Caco-2 (cell line): ENCODE measurements at places on chromosomes 2 and 18. TPM values are rescaled to one million over a fixed set of nuclear protein-coding genes. Genes with fewer than 3 reads are reported as not detected.

Gene ADGRF3
- total RNA-seq, result 0.09 and 0.18 TPM in 2 replicates

Gene TFPI
- 31.0 and 40.2 TPM in 2 replicates for total RNA-seq

Gene CTIF
- total RNA-seq, result 19.9 and 21.4 TPM in 2 replicates

Gene PLCD4
- total RNA-seq, result 0.26 and 0.48 TPM in 2 replicates

Gene HOXD10
- not detected in 2 replicates for total RNA-seq

Gene MPP4
- total RNA-seq, result 0.16 and 0.37 TPM in 2 replicates

Gene NAT8
- total RNA-seq, result not detected in 2 replicates

Gene ZNF521
- total RNA-seq, result 0.09 TPM in 1 of 2 replicates, not detected in the other

Gene CRYGD
- not detected in 2 replicates for total RNA-seq

Gene DRC1
- total RNA-seq, result 0.49 and 1.1 TPM in 2 replicates

Gene DNAJC5G
- 0.25 and 0.51 TPM in 2 replicates for total RNA-seq

Gene TNFAIP6
- not detected in 2 replicates for total RNA-seq

Gene ASB18
- not detected in 2 replicates for total RNA-seq

Gene VWC2L
- total RNA-seq, result not detected in 2 replicates

- DNase-seq, result peak; percentile 24
- H3K27me3 ChIP-seq, result no peaks in the 10 kb centered on the region
- no peaks in the 10 kb centered on the region for H3K36me3 ChIP-seq
- H3K27ac ChIP-seq, result no peak overlapping the region
These were observed 182.7 kb downstream of the ANAPC1 start for GRCh38 chr2:111701266-111701665.

- H3K36me3 ChIP-seq, result no peaks in the 10 kb centered on the region
- H3K4me1 ChIP-seq, result no peaks in the 10 kb centered on the region
- H3K4me3 ChIP-seq, result no peak overlapping the region
- no peak for DNase-seq
These were observed 265.4 kb upstream of the UBE2E3 start for GRCh38 chr2:180715044-180715443.

- no peaks in the 10 kb centered on the region for H3K36me3 ChIP-seq
- no peaks in the 10 kb centered on the region for H3K27me3 ChIP-seq
- H3K27ac ChIP-seq, result no peak overlapping the region
- no peaks in the 10 kb centered on the region for H3K4me1 ChIP-seq
- H3K4me3 ChIP-seq, result no peak overlapping the region
- DNase-seq, result no peak
These were observed 82.9 kb downstream of the TNS1 start for GRCh38 chr2:217919781-217920351.

GRCh38 chr2:224941960-224942359 is 100.3 kb downstream of the DOCK10 start:
- no peaks in the 10 kb centered on the region for H3K27me3 ChIP-seq
- H3K36me3 ChIP-seq, result no peaks in the 10 kb centered on the region
- H3K27ac ChIP-seq, result no peak overlapping the region
- H3K4me1 ChIP-seq, result no peaks in the 10 kb centered on the region
- DNase-seq, result no peak

DNA sequence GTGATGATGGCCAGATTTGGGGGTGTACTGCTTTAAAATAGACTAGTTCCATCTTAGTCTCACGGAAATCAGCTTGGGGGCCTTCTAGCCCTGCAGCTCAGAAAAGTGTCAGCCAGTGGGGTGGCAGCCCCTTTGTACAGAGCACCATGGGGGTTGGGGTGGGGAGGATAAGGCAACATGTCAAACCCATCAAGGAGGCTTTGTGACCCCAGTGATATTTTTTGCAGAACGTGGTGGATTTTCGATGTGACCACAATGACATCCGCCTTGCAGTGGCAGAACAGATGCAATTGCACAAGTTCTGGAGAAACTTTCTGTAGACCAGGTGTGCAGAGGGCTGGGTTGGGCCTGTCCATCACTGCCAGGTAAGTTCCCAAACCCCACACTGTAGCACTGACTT is 3.0 kb upstream of the CD8A start:
- no peaks in the 10 kb centered on the region for H3K4me1 ChIP-seq
- H3K27me3 ChIP-seq, result no peaks in the 10 kb centered on the region
- no peak overlapping the region for H3K27ac ChIP-seq
- DNase-seq, result no peak
- H3K36me3 ChIP-seq, result no peaks in the 10 kb centered on the region

- H3K4me1 ChIP-seq, result no peaks in the 10 kb centered on the region
- H3K27me3 ChIP-seq, result no peaks in the 10 kb centered on the region
- DNase-seq, result peak; percentile 34
- H3K36me3 ChIP-seq, result no peaks in the 10 kb centered on the region
- no peak overlapping the region for H3K4me3 ChIP-seq
These were observed 87.9 kb downstream of the PXDN start for GRCh38 chr2:1656326-1656960.

DNA sequence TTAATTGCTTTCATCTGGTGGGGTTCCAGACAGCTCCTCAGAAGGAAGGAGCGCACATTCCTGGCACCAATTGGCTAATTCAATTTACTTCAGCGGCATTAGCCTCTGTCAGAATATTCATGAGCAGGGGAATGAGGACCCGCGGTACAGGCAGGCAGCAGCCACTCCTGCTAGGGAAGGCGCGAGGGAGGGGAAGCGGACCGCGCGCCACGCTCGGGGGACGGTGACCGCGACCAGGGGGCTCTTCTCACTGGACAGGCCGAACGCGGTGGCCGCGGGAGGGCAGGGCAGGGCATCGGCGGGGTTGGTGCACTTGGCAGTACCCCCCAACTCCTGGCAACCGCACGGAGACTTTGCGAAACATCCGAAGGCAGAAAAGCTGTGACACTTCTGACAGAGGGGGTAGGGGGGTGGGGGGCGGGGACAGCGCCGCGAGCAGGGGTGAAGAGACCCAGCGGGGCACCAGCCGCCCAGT is at the start of gene CDH20:
TSS of gene CDH20 (plus strand) at position 160 of the 475 bp plus-strand sequence.
- no peak within 1 kb of the TSS for H3K27ac ChIP-seq
- H3K27me3 ChIP-seq, result no peaks in the 10 kb centered on the region
- no peak within 1 kb of the TSS for H3K4me3 ChIP-seq
- H3K4me1 ChIP-seq, result no peaks in the 10 kb centered on the region
- no peak for DNase-seq

DNA sequence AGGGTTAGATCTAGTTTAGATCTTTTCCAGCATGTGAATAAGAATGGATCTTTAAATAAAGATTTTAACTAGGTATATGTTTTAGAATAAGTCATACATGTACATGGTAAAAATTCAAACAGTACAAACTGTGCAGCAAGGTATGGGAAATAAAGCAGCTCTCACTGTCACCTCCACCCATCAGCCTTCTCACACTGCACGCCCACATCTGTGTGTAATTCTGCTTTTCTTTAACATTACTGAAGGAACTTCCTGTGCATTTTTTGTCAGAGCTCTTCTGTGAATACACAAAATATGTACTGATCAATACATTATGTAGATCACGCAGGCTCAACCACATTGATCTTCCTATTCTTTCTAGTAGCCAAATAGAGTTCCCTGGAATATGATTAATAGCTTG is 3.4 kb downstream of the CASP8 start:
- H3K4me3 ChIP-seq, result no peak overlapping the region
- H3K4me1 ChIP-seq, result peaks cover 7% of the 10 kb centered on the region
- no peaks in the 10 kb centered on the region for H3K36me3 ChIP-seq
- H3K27ac ChIP-seq, result no peak overlapping the region

DNA sequence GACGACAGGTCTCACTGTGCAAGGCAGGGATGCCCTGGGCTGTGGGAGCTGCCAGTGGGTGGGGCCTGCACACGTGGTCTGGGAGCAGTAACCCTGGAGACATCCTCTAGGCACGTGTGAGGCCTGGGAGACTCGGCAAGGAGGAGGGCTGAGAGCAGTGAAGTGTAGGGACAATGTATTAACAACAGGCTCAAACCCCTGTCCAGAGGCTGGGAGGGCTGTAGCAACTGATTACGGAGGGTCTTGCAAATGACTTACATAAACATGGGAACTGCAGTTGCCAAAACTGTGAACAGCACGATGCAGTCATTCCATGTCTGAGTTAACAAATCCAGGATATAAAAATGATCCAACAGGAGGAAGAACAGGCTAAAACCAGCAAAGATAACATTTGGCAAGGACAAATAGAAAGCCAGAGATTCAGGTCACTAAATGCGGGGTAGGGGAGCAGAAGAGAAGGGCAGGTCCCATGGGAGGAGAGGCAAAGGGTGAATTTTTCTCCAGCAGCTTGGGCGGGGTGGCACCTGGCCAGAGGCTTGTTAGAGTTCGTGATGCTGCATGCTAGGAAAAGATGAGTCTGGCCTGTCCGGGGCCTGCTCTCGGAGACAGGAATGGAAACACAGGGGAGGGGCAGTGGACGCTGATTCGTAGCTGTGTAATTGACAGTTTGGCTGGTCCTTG is 44.9 kb downstream of the CYP27C1 start:
- no peaks in the 10 kb centered on the region for H3K27me3 ChIP-seq
- no peaks in the 10 kb centered on the region for H3K36me3 ChIP-seq
- peaks cover 14% of the 10 kb centered on the region for H3K4me1 ChIP-seq
- H3K4me3 ChIP-seq, result no peak overlapping the region
- H3K27ac ChIP-seq, result no peak overlapping the region

DNA sequence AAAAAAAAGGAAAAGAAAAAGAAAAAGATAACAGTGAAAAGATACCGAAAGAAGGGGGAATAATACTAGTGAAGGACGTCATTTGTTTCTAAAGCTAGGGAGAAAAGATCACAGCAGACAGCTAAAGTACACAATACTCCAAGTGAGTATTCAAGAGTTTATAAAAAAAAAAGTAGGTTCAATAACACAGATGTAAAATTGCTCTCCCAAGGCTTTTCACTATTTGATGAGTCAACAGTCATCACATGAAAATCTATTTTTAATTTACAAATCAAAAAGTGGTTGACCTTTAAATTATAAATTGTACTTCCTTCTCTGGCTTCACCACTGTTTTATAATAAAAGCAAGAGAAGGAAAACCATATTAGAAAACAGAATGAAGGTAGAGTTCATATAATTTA is 144.0 kb downstream of the ZRANB3 start:
- H3K27ac ChIP-seq, result no peak overlapping the region
- DNase-seq, result no peak
- no peaks in the 10 kb centered on the region for H3K4me1 ChIP-seq
- no peaks in the 10 kb centered on the region for H3K36me3 ChIP-seq
- no peak overlapping the region for H3K4me3 ChIP-seq

DNA sequence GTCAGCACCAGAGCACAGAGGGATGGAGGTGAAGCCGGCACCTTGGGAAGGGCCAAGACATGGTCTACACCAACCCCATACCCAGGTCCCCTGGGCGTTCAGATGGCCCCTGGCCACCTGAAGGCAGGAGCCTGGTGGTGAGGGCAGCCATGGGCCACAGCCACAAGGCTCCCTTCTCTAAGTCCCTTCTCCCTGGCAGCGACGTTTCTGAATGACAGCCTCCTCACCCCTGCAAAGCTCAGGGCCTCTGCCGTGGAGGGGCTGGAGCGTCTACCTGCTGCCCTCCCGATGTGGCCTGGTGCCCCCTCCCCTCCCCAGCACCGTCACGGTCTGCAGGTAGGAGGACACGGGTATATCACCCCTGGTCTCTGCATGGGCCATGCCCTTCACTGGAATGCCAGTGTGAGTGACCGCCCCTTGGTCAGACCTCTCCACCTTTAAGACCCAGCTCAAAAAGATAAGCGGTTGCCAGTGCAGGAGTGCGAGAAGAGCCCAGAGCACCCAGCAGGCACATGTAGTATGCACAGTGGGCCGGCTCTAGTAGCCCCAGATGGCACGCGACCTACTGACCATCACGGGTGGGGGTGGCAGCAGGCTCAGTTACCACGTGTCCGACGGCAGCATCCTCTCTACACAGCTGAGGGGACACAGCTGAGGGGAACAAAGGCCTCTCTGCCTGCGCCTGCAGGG is 46.6 kb downstream of the HS6ST1 start:
- no peak overlapping the region for H3K27ac ChIP-seq
- H3K36me3 ChIP-seq, result no peaks in the 10 kb centered on the region
- H3K27me3 ChIP-seq, result no peaks in the 10 kb centered on the region
- H3K4me1 ChIP-seq, result no peaks in the 10 kb centered on the region

DNA sequence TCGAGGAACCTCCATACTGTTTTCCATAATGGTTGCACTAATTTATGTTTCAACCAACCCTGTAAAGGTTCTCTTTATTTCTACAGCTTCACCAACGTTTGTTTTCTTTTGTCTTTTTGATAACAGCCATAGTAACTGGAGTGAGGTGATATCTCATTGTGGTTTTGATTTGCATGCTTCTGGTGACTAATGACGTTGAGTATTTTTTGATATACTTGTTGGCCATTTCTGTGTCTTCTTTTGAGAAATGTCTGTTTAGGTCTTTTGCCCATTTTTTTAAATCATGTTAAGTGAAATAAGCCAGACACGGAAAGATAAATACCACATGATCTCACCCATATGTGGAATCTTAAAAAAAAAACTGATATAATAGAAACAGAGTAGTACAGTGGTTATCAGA is 74.8 kb upstream of the SMIM21 start:
- no peak for DNase-seq
- no peaks in the 10 kb centered on the region for H3K4me1 ChIP-seq
- H3K36me3 ChIP-seq, result no peaks in the 10 kb centered on the region

GRCh38 chr2:207040696-207041095 is 101.4 kb downstream of the CPO start:
- no peaks in the 10 kb centered on the region for H3K4me1 ChIP-seq
- no peaks in the 10 kb centered on the region for H3K36me3 ChIP-seq

DNA sequence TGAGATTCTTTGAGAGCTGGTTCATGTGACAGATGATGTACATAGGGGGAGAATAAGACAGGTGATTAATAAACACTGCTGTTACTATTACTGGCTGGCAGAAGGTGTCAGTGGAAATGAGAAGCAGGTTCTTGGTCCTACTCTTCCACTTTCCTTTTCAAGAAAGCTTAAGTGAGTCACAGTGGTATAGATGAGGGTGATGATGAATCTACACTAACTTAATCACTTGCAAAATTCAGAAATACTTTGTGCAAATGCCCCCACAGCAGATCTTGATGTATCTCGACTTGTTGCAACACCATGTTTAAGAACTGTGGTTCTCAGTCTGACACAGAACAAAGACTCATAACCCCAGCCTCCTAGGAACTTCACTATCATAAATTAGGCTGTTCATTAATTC is 35.9 kb upstream of the MGAT5 start:
- H3K27ac ChIP-seq, result no peak overlapping the region
- H3K36me3 ChIP-seq, result no peaks in the 10 kb centered on the region
- H3K27me3 ChIP-seq, result no peaks in the 10 kb centered on the region
- H3K4me1 ChIP-seq, result no peaks in the 10 kb centered on the region

DNA sequence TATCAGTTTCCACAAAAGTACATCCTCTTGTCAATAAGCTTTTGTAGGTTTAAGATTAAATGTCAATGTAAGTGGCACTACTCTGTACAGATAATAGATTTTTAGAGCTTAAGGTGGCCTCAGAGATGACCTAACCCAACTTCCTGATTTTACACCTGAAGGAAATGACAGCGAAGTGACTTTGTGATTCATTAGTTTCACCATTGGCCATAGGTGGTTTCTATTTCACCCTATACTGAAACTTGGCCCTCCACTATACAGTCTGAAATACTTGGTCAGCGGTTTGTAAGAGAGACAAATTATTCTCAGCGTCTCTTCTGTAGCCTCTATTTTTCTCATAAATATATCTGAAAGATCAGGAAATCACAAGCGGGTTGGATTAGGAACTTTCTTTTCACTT is 330.4 kb upstream of the FAM98A start:
- no peak overlapping the region for H3K27ac ChIP-seq
- H3K4me1 ChIP-seq, result no peaks in the 10 kb centered on the region
- H3K4me3 ChIP-seq, result no peak overlapping the region
- no peak for DNase-seq
- no peaks in the 10 kb centered on the region for H3K36me3 ChIP-seq
